ENCODE measurements at places on chromosomes 11 and 22. TPM values are rescaled to one million over a fixed set of nuclear protein-coding genes. Genes with fewer than 3 reads are reported as not detected.

MAP6 gene
- 57.7 TPM for total RNA-seq

CTTN gene
- total RNA-seq = 147 TPM

P4HA3 gene
- total RNA-seq = not detected

FOXRED2 gene
- 44.8 TPM for total RNA-seq

PHETA2 gene
- total RNA-seq = 1.3 TPM

RHOD gene
- total RNA-seq = 2.1 TPM

CLMP gene
- 4.2 TPM for total RNA-seq

RFPL2 gene
- not detected for total RNA-seq

SCN3B gene
- 3.6 TPM for total RNA-seq

RBMXL2 gene
- 0.20 TPM for total RNA-seq

SMIM35 gene
- not detected for total RNA-seq

DSCAML1 gene
- 0.09 TPM for total RNA-seq

CRYBB3 gene
- total RNA-seq = not detected

LYVE1 gene
- total RNA-seq = 0.14 TPM

MMP12 gene
- total RNA-seq = not detected

OR8K1 gene
- total RNA-seq = not detected

MS4A6E gene
- not detected for total RNA-seq

PSMD13 gene
- 136 TPM for total RNA-seq

ALKBH8 gene
- total RNA-seq = 11.0 TPM

SMTNL1 gene
- not detected for total RNA-seq

OR51B5 gene
- total RNA-seq = not detected

RASGRP2 gene
- 0.93 TPM for total RNA-seq

RAB36 gene
- total RNA-seq = 13.5 TPM

IFT27 gene
- 50.9 TPM for total RNA-seq

UBE2L6 gene
- total RNA-seq = 68.7 TPM

VEGFB gene
- total RNA-seq = 62.7 TPM

SUN2 gene
- total RNA-seq = 41.7 TPM

PRODH gene
- 0.09 TPM for total RNA-seq

C11orf87 gene
- total RNA-seq = 0.20 TPM

ARFGAP2 gene
- total RNA-seq = 110 TPM

DEUP1 gene
- 0.70 TPM for total RNA-seq

MRGPRX3 gene
- not detected for total RNA-seq

CUL5 gene
- total RNA-seq = 46.3 TPM

PPP2R5B gene
- total RNA-seq = 13.4 TPM
